ENCODE measurements at places on chromosomes 2 and 18.

DNA sequence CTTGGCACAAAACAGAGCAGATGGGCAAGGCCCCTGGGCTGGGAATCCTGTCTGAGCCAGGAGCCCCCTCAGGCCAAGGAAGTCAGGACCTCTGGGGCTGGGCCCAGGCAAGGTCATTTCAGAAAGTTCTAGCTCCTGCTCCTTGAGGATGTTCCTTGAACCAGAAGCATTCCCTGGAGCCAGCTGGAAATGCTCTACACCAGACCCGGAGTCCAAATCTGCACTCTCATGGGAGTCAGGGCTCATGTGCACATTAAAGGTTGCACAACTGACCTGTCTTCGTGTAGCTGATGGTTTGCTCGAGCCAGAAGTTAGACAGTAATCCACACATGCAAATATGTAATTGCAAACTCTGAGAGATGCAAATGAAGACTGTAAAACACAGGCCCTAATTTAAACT lies 18.0 kb downstream of the PARD6G start:
- DNase-seq: no peak

- no peak for DNase-seq
Observed at GRCh38 chr2:211159972-211160371, 603.6 kb downstream of the CPS1 start.

GRCh38 chr2:203533676-203534591 lies 1.2 kb downstream of the RAPH1 start:
- no peak for DNase-seq

GRCh38 chr2:42140496-42140895 lies 28.7 kb upstream of the EML4 start:
- no peak for DNase-seq

DNA sequence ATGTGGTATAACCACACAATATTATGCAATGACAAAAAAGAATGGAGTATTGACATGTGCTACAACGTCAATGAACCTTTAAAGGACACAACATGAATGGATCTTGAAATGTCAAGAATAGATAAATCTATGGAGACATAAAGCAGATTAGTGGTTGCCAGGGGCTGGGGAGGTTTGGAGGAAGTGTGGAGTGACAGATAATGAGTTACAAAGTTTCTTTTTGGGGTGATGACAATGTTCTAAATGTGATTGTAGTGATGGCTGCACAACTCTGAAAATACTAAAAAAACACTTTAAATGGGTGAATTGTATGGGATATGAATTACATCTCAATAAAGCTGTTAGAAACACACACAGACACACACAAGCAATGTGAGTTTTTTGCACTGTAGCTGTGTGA lies 37.4 kb upstream of the C1D start:
- no peak for DNase-seq

Data from T-cell (primary cell).